ENCODE measurements at places on chromosomes 2 and 18.

DNA sequence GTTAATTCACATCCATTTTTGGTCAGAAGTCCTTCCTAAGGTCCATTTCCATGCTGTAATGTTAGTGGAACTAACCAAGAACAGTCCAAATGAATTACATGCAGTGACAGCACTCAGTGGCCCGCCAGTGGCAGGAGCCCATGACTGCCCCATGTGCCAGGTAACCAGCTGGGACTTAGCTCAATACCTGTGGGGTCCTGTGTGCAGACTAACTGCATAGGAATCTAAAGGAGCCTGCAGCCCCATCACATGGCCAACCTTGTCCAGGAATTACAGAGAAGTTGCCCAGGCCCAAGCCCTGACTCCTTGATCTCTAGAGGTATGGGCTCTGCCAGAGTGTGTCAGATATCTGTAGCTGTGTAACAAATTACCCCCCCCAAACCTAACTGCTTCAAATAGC, 35.4 kb upstream of the GPR17 start:
- no peak for DNase-seq

DNA sequence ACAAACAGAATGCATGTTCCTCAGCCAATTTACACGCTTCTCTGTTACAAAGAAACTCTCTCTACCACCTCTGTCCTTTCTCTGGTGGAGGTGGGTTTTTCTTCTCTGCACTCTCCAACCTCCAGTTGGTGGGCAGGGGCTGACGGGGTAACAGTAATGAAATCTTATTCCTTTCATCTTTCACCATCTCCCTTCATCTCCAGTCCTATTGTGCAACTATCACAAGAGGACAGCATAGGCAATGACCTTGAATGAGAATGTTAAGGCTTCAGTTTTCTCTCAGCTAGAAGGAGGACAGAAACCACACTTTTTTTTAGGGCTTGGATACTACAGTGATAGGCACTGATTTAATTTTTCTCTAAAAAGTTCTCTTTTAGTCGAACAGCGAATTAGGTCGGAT, 81.7 kb upstream of the NEUROD1 start:
- no peak for DNase-seq

DNA sequence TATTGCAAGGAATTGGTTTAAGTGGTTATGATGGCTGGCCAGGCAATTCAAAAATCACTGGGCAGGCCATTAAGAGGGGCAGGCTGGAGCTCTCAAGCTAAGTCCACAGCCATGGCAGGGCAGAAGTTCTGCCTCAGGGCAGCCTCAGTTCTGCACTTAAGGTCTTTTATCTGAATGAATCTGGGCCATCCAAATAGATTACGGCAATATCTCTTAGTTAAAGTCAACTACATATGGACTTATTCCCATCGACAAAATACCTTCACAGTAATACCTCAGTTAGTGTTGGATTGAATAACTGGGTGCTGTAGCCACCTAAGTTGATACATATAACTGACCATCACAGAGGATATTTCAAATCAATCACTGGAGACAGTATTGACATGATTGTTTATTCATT, 904.8 kb downstream of the MBD2 start:
- DNase-seq: no peak

DNA sequence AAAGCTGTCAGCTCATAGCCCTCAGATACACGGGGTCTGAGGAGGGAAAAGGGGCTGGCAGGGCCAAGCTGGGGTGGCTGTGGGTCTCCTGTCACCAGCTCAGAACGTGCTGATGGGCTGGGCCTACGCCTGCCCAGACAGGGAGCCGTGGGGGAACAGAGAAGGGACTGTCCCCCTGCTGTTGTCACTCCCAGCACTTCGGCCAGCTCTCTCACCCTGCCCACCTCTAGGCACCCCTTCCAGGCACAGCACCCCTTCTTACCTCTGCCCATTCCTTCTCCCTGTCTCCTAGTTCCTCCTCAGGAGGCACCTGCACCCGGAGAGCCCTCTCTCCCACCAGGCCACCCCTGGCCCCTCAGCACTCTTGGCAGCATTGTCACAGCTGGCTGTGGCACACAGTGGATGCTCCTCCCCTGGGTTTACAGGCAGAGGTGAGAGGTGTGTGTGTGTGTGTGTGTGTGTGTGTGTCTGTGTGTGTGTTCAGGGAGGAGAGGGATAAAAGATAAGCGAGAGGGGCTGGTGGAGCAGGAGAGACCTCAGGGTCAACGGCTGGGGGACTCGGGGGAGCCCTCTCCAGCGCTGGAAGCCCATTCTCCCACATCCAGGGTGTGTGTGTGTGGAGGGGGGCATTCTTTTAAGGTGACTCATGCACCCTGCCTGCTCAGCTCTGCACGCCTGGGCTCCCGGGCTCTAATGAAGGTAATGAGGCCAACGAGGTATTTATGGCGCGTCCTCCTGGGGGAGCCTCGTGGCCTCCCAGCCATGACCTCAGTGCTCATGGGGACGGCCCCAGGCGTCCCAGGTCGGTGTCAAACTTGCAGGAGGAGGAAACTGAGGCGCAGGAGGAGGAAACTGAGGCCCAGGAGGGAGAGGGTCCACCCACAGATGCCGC, 66.1 kb upstream of the SMAD7 start:
- no peak for DNase-seq

GRCh38 chr2:19786408-19787058, 115.2 kb downstream of the TTC32 start:
- DNase-seq: no peak

DNA sequence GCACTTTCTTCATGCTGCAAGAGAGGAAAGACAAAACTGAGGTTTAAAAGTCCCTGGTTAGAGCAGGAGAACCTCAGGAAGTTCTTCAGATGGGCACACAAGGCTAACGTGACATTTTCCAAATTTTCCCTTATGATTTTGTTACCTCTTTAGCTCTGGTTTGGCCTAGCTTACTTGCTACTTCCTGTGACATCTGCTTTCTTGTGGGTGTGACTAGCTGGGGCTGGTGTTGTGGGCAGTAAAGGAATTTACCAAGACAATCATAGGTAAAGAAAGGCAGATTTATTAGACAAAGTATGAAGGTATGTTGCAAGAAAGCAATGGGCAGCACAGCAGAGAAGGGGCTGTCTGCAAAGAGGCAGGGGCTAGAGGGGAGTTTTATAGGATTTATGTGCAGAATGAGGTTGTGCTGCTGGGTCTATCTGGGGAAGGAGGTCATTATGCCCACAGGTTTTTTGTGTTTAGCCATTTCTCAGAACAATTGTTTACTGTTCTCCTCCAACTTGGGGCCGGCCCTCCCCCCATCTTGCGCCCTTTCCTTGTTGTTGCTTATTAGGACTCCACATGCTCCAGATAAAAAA, 6.7 kb upstream of the TNP1 start:
- DNase-seq: no peak

DNA sequence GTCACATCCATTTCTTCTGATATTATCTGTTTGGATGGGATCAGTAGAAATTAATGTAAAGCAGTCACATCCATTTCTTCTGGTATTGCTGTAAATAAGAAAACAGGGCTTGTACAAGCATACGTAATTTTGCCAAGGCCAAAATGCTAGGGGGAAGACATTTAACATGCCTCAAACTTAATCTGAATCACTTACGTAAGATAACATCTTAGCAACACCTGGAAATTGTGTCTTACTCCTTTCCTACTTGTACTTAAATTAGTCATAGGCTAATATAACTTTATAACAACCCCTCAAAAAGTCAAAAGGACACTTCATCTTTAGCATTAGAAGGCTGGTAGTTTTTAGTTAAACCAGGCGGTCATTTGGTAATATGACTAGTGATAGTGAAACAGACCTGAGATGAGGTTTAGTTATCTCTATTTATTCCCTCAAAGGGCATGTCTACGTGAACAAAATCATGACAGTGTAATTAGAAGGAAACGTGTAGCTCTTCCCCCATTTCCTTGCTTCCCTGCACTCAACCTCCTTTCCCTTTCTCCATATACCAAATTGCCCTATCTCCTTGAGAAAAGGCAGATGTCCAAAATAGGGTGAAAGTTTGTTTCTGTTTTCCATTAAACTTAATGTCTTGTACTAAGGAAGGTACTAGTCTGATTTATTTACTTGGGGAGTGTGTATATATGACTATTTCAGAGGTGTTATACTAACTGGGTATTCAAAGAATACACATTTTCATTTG, 99.3 kb upstream of the FZD5 start:
- no peak for DNase-seq

DNA sequence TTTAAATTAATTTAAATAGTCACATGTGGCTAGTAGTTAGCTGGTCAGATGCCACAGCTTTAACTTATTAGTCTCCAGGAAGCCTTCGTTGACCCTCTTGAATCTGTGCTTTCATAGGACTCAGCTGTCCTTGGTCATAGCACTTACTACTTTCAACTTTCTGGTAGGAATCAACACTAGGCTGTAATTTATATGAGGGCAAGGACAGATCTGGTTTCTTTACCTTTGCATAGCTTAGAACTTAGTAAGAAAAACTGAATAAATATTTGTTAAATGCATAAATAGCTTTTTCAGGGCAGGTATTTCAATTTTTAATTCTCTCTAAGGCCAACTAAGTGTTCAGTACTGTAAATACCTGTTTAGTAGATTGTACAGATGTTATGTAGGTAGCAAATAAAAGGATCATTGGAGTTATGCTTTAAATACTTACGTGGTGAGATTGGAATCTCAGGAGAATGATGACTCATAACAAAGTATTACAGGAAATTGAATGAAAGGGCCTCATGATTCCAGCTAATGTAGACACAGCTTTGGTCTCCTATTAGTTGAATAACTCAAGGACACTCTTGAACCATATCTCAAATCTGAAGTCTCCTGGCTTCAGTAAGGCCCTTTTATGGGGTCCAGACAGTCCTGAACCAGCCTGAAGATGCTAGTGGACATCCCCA, 2.6 kb downstream of the CLIP4 start:
- DNase-seq: no peak

- no peak for DNase-seq
These were observed 159.1 kb downstream of the SMAD7 start for GRCh38 chr18:48791636-48792105.

GRCh38 chr18:74914648-74915047, 294.3 kb downstream of the PTGR3 start:
- DNase-seq: no peak

DNA sequence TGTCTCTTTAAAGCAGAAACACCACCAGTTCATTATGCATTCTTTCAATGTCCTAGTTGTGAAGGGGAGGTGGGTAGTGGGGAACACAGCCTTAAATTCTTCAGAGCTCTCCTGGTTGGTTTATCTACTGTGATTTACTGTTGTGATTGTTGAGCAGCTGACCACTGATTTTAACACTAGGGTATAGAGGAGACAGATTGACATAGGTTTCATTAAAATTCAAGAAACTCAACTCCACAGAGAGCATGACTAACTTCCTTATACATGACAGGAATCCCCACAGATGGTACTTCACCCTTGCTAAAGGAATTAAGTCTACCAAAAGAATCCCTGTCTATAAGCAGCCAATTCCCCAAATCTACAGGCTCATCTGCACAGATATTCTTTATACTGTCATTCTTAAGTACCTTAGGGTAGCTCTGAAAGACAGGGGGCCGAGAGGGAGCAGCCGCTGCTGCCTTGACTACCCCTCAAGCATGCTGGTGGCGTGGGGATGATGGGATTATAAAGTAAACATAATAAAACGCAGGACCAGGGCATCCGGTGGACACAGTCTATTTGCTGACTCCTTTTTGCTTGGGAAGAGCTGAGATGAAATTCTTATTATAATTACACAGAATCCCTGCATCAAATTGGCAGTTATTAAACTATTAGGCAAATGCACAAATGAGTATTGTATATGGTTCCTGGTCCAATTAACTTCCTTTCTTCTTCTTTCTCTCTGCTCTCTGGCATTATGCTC, 1377.6 kb upstream of the PIK3C3 start:
- DNase-seq: no peak

DNA sequence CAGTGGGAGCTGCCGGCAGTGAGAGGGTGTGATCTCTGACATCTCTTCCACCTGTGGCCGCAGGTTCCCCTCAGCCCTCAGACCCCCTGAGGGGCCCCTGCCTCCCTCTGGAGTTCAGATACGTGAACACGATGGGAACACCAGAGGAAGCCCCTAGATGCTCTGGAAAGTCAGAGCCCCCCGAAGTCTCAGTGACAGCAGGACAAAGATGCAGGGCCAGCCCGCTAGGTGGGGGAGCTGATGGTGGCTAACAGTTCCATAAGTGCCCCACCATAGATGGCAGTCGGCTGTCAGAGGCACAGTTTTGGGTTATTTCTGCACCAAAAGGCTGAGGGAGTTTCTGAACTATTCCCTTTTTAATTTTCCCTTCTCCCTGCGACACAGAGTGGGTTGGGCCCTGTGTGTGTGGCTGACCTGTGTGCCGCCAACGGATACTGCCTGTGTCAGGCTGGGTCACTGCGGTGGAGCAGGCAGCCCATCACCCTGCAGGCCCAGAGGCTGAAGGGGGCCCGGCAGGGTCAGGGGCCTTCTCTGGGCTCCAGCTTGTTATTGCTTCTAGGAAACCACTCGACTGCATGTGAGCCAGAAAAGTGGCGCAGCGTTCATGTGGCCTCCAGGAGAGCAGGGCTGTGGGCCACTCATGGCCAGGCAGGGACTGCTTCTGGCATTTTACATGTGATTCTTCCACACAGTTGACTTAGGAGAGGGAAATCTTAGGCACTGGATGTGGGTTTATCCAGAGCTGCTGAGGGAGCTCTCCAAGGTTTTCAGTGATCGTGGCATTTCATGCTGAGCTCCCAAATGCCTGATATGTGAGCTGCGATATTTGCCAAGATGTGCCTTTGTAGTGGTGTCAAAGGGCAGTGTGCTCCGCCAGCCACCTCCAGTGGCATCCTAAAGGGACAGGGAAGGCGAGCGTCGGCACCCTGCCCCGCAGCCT, 225.1 kb downstream of the SH3RF3 start:
- DNase-seq: no peak

- no peak for DNase-seq
These were observed 157.9 kb upstream of the EPC2 start for GRCh38 chr2:148486655-148487054.

GRCh38 chr2:203659331-203660049, 46.9 kb upstream of the CD28 start:
- DNase-seq: no peak

DNA sequence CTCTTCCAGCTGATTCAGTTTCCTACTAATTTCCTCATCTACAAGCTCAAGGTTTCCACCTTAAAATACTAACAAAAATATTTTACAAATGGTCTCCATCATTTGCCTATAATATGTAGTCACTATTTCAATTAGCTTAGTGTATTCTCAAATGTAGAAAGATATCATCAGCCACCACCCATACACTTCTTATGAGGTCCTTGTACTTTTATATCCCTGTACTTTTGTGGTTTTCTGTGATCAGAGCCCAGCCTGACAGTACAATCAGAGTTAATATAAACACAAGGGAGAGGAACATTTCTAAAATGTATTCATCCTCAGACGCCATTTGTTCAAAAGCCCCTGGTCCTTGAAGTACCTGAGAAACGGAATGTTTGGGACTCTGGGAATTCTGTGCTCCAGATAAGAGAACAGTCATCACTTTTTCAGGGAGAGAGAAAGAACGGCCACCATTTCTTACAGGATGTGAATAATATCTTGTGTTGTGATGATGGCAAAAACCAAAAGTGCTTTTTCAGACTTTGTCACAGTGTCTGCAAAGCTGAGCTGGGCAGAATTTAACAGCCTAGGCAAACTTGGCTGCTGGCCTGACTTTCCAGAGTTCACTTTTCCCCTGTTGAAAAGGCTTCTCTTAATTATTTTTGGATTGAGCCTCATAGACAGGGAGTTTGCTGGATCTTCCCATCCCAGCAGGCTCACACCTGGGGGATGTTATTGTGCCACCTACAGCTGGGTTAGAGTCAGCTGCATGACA, 361.7 kb upstream of the ACVR2A start:
- no peak for DNase-seq

GRCh38 chr18:48171490-48172188, 237.5 kb downstream of the ZBTB7C start:
- DNase-seq: no peak

- no peak for DNase-seq
These were observed 149.2 kb downstream of the PLEKHA3 start for GRCh38 chr2:178629463-178629862.

Measured in stimulated activated CD8-positive, alpha-beta memory T cell treated with anti-CD3 and anti-CD28 coated beads, Interleukin-15, amount 100 ng/mL, for 1 hour (primary cell).